ENCODE measurements at places on chromosomes 3 and 15.
A peak's percentile ranks its signal among the peaks of the same experiment; 100 is the strongest.

- DNase-seq, result no peak
Measured at GRCh38 chr15:89783111-89783860, 7.2 kb downstream of the MESP2 start.

DNA sequence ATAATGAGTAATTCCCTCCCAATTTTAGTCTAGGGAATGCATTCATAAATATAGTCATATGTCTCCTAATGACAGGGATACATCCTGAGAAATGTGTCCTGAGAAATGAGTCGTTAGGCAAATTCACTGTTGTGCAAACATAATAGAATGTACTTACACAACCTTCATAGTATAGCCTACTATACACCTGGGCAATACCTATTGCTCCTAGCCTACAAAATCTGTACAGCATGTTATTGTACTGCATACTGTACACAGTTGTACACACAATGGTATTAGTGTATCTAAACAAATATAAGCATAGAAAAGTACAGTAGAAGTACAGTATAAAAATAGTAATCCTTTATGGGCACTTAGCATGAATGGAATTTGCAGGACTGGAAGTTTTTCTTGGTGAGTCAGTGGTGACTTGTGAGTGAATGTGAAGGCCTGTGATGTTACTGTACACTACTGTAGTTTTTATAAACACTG lies 6.6 kb downstream of the DTWD1 start:
- DNase-seq, result no peak

- no peak for DNase-seq
Measured at GRCh38 chr3:136239094-136239493, 11.0 kb upstream of the PCCB start.

DNA sequence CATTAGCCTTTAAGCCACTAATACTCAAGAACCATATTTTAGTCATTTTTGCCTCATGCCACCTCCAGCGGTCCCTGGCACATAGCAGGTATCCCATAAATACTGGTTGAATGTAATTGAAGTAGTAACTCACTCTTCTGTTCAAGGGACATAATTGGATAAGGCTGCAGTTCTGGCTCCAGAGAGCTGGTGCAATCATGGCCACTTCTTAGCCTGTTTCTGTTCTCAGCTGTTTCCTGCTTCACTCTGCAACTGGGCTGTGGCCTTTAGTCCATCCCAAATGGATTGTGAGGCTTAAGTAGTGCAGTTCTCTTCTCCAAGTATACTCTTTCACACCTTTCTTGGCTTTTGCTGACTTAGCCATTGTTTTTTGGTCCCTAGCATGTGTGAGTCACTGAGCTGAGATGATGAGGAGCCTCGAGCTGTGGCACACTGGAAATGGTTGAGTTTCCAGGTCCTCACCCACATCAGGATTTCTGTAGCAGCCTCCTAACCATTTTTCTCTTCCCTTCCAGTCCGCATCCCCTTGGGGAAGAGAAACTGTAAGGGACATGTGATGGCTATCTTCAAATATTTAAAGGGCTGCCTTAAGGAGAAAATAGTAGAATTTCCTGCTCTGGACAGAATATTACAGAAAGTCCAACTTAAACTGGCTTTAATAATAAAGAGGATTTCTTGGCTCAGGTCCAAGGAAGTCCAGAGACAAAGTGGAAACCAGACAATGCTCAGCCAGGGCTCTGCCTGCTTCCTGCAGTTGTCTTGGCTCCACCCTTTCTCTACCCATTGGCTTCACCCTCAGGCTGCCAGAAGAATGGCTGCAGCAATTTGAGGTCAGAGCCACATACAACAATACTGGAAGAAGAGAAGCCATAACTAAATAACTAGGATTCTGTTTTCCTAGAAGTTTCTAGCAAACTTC lies 305.4 kb upstream of the ROPN1 start:
- no peak for DNase-seq

GRCh38 chr3:151198849-151199248 lies 4.2 kb downstream of the GPR171 start:
- no peak for DNase-seq

GRCh38 chr3:43399034-43399433 lies 112.7 kb downstream of the SNRK start:
- DNase-seq, result no peak

- no peak for DNase-seq
Measured at GRCh38 chr3:55959471-55960080, 472.5 kb upstream of the WNT5A start.

DNA sequence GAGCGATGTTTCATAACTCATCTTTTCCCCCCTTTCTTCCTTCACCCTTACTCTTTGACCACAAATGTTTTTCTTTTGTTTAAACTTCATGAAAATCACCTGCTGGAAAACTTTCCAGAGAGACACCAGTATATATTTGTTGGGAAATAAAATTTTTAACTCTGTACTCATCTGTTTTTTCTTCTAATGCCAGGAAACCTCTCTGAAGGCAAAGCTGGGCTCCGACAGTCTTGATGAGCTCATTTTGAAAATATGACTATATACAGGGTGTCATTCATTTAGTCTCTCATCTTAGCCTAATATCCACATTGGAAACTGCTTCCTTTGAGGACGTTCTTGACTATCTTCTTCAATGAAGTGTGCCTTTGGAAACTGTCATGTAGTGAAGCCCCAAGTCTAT lies 339.6 kb upstream of the ROBO2 start:
- no peak for DNase-seq

GRCh38 chr3:169298247-169298992 lies 365.1 kb downstream of the MECOM start:
- no peak for DNase-seq

DNA sequence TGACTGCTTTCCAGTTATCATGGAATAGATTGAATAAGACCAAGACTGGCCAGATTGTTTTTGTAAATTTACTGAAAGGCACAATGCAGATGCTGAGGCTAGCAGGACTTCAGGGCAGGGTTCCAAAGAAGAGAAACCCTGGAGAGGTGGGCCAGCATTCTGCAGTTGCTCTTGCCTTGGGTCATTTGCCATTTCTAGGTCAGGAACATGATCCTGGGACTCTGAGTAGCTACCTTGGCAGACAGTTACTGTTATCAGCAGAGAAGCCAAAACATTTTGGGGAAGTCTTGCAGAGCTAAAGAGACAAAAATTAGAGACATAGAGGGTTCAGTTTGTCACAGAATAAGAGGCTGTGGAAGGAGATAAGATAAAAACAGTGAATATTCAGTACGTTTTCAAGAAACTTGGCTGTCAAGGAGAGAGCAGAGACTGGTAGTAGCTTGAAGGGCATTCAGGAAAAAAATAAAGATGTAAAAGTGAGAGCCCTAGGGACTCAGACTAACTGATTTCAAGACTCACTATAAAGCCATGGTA lies 46.8 kb upstream of the MYRIP start:
- DNase-seq, result no peak

- no peak for DNase-seq
Measured at GRCh38 chr15:29670998-29671981, 151.0 kb downstream of the TJP1 start.

- no peak for DNase-seq
Measured at GRCh38 chr15:72086010-72086697, 31.8 kb downstream of the MYO9A start.

DNA sequence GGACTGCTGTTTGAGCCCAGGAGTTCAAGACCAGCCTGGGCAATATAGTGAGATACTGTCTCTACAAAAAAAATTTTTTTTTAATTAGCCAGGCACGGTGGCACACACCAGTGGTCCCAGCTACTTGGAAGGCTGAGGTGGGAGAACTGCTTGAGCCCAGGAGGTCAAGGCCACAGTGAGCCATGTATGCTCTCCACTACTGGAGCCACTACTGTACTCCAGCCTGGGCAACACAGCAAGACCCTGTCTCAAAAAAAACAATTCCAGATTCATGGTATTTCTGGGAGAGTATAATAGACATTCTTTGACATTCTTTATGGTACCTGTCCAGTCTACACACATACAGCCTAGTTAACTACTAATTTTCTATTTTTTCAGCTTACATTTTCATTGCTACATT lies 70.1 kb downstream of the GSK3B start:
- DNase-seq, result no peak

DNA sequence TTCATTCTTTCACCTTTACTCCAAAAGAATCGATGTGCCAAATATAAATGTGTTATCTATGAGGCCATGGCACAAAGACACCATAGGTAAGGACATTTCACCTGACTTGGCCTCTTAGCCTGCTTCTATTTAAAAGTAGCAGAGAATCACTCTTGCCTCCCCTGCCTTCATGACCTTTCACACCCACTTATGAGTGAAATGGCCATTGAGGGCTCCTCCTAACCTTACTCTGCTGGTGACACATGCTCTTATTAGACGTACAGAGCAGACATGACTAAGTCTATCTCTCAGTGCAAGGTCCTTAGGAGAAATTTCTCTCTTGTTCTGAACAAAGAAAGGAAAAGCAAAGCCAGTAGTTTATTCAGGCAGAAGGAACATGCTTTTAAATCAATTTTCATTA lies 150.7 kb downstream of the LRTM1 start:
- no peak for DNase-seq

DNA sequence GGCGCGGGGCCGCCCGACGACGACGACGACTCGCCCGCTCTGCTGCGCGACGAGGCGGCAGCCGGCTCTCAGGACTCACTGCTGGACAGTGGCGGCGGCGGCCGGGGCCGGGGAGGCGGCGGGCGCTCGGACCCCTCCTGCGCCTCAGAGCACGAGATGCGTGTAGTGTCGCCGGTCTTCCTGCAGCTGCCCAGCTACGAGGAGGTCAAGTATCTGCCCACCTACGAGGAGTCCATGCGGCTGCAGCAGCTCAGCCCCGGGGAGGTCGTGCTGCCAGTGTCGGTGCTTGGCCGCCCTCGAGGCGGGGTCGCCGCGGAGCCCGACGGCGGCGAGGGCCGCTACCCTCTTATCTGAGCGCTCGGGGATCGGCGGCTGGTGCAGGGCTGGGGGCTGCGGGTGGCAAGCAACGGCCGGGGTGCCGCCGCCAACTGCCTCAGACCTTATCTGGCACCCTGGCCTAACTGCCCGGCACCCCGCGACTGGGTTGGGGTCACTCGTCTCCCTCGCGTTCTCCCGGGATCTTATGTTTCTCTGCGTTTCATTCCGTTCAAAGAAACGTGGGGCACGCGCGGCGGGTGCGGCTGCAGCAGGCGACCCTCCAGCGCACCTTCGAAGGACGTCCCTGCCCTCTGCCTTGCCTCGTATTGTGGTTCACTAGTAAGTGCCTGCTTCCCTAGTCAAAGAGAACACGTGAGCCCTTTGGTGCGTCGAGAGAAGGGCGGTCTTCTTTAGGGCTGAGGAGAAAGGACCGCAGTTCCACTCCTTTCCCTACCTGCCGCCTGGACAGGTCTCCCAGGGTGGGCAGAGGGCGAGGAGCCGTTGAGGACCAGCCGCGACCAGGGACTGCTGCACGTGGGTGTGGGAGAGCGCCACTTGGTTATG lies 1.0 kb downstream of the C3orf80 start:
- peak; percentile 16 for DNase-seq

DNA sequence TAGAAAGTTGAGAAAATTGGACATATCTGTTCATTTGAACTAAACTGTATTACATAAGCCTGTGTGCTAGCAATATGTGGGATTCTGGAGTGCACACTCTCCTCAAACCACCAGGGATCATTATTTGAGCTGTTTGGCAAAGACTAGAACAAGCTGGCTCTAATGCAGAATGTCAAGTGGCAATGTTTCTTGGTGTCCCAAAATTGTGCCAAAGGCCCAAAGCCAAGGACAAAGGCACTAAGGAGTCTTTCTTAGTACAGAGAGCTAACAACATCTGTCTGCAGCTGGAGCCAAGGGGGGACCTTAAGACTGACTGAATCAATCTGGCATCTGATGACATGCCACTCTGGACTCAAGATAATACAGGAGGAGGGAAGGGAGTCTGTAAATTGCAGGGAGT lies 76.7 kb upstream of the STRIT1 start:
- DNase-seq, result no peak

DNA sequence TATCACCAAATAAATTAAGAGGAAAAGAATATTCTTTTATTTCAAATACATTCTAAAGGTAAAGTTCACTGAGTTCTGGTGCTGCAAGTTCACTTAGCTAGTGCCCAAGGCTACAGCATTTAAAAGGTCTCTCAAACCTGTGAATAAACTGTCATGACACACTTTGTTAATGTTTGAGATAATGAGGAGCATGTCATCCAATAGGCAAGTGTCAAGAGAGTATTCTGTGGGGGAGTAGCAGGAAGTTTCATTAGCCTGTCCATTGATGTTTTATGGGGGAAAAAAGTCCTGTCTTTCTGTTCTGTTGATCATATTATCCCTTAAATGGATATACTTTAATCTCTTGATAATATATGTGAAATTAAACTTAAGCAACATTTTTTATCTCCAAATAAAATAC lies 4.0 kb downstream of the SPESP1 start:
- no peak for DNase-seq

DNA sequence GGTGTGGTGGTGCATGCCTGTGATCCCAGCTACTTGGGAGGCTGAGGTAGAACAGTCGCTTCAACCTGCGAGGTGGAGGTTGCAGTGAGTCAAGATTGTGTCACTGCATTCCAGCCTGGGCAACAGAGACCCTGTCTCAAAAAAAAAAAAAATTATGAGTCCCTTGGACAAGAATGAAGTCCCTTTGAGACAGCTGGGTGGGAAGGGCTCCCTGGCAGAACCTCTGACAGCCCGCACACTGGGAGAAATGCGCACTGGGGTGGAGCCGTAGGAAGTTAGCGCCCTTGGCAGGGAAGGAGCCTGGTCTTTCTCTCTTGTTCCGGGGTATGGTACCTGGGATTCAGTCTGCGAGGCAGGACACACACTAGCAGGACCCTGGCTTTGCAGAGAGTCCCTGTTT lies 51.4 kb downstream of the SLC30A4 start:
- no peak for DNase-seq

DNA sequence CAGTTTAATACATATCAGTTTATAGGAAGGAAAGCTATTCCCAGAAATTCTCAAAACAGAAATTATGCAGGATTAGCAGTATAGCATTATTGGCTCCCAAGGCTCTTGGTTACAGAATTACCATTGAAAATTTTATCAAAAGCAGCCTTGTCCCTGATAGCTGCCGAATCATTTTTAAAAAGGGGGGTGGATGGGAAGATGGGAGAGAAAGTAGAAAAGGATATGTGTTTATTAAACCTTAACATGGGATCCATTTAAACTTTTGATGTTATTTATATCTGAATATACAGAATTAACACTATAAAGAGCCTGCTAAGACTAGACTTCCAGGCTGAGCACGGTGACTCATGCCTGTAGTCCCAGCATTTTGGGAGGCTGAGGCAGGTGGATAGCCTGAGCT lies 10.8 kb downstream of the RCN2 start:
- no peak for DNase-seq

GRCh38 chr3:168091302-168091858 lies 4.3 kb downstream of the GOLIM4 start:
- DNase-seq, result no peak

DNA sequence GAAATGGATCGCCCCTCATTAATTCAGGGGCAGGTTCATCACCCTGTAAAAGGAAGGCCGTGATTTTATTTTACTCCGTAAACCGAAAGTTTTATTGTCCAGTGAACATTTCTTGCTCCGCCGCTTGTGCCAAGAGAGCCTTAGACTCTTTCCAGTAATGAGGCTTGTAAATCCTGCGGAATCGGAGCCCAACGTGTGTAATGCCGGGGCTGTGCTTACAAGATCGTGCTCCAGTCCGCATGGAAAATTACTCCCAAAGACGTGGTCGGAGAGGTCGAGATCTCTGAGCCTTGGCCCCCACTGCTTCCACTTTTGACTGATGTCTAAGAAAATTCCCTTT lies 649 bp upstream of the PLOD2 start:
- DNase-seq, result no peak
